SIG-M5 (cell line): ENCODE measurements at places on chromosomes 7 and 10.

DNA sequence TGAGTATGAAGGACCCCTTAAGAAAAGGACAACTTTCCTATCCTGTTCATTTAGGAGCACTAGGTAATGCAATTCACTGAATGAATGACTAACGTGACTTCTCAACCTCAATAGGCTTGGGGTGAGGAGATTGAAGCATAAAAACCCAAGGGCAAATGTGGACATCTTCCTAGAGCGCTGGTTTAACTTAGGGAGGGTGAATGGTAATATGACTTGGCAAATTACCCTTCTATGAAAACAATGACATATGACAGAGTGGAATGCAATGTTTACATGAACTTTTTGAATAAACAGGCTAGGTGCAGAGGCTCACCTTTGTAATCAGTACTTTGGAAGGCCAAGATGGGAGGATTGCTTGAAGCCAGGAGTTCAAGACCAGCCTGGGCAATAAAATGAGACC, 83.9 kb upstream of the ANK3 start:
- no peak for DNase-seq

DNA sequence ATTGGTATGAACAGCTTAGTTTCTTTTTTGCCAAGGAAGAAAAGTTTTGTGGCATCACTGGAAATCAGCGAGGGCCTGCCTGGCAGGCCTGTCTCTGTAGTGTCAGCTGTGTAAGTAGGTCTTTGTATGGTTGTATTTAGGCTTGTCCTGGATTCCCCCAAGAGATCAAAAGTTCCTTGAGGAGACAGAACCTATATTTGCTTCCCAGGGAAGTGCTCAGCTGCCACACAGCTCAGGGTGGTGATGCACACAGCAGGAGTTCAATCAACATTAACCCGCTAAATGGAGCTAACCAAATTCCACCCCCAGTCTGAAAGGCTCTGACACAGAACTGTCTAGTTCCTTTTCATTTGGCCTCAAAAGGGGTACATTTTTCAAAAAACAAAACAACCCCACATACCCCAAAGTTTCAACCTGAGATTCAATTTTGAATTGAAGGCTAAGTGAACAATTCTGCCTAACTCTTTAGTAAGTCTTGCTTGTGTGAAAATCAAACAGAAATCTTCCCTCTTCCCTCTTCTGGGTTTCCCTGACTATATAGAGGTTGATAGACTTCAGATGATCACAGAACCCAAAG, 124.4 kb downstream of the CLEC2L start:
- no peak for DNase-seq

DNA sequence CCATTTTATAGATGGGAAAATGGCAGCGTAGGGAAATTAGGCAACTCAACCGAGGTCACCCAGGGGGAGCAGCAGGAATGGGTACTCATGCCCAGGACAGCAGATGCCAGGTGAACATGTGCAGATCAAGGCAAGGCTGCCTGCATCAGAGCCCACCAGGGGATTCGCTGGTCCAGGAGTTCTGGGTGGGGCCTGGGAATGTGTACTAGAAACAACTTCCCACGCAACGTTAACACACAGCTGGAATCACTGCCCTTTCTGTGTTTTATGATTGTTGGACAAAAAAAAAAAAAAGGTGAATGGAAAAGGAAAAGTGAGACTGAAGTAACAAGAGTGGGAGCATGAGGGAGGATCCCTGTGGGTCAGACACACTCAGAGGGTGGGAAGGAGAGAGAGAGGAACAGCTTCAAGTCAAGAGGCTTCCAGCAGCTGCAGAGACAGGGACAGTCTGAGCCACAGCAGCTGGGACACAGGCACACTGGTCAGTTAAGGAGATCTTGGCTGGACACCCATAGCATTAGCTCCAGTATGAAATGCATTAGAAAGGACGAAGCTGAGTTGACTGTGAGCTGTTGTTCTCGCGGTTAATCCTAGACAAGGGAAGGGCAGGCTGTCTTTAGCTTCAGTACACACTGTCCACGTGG, 187.9 kb upstream of the INHBA start:
- DNase-seq: no peak

GRCh38 chr10:74151879-74152722, 1.1 kb downstream of the ADK start:
- DNase-seq: no peak

DNA sequence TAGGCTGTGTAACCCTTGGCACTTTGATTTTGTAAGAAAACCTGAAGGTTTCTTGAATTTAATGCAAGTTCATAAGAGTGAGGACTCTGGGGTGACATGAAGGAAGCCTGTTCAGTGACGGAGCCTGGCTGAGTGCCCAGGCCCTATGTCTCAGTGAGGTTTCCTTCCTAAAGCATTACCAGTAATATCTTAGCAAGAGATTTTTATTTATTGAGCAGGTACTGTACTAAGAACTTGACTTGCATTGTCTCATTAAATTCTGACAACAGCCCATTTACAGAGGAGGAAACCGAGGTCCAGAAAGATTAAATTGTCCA, 197.2 kb downstream of the HECW1 start:
- DNase-seq: no peak

DNA sequence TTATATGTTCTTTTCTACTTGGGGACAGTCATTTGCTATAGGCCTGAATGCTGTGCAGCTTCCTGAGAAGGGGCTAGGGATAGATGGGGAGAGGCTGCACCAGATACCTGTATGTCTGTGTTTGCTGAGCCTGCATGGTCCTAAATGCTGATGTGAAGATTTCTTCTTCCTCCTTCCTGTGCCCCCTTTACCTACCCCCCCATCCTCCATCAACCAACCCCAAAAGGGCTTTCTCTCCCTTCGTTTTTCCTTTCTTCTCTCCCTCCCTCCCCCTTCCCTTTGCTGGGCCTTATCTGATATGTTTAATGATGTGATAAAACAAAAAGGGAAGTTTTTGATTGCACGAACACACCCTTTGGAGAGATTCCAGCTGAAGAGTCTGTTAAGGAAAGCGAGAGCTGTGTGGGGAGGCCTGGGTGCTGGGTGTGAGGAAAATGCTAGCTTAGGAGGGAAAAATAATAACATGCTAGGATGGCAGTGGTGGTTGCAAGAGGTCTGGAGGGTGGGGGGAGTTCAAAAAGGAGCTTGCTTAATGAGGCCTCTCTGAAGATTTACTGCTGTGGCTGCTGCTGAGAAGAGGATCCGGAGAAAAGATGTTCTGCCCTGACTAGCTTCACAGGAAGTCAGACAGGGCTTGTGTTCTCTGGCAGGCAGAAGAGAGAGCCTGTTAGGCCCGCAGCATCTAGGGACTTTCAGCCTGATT, 101.8 kb downstream of the SAMD9 start:
- DNase-seq: no peak

DNA sequence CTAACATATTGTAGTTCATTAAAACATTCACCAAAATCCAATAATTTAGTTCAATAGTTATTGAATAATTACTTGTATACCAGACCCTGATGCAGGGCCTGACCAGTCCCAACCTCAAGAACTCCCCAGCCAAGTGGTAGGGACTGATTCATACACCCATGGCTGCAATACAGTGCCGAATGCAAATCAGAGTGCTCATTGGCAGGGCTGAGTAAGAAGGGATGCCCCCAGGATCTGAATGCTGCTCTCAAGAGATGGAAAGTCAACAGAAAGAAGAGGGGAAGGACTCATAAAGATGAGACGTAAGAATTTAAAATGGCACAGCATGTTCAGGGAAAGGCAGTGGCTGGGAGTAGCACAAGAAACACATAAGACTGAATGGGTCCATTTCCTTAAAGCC, 29.9 kb downstream of the ZNF438 start:
- no peak for DNase-seq

DNA sequence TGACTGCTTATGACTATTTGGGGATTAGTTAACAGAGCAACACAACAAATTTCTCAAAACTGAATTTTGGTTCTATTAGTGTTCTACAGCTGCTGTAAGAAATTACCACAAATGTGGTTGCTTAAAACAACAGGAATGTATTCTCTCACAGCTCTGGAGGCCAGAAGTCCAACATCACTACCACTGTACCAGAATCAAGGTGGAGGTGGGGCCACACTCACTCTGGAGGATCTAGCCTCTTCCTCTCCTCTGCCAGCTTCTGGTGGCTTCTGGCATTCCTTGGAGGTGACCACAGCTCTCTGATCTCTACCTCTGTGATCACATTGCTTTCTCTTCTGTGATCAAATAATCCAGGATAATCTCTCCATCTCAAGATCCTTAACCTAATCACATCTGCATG, 194.7 kb upstream of the BMPER start:
- DNase-seq: no peak

DNA sequence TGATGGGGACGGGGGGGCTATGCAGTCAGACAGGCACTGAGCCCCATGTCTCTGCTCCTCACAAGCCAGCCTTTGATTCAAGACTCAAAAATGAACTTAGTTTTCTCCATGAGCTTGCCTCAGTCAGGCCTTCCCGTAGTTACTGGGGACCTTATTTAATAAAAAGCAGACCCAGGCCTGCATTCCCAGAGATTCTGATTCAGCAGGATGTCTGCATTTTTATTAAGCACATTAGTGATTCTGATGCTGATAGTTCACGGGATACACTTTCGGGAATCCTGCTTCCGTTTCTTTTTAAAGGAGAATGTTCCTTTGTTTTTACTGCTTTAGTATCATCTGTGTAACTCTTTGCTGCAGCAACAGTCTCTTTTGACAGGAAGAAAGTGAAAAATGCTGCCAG, 28.3 kb upstream of the PLPP4 start:
- DNase-seq: no peak

DNA sequence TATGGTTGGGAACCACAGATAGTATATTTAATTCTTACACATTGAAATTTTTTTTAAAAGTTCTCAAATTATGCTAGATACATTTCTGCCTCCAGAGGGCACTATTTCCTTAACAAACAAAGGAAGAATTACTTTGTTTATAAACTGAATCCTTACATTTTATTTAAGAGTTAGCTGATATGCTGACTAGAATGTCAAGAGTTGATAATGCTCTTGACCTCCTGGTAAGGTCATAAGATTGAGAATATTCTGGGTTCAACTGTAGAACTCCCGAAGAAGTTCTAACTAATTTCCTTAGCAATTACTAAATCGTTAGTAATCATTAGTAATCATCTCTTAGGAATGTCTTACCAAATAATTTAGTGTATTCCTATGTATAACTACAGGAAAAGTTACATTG, 95.3 kb upstream of the CYP26C1 start:
- no peak for DNase-seq

- DNase-seq: no peak
Observed at GRCh38 chr10:101146392-101147251, 15.5 kb downstream of the TLX1 start.

DNA sequence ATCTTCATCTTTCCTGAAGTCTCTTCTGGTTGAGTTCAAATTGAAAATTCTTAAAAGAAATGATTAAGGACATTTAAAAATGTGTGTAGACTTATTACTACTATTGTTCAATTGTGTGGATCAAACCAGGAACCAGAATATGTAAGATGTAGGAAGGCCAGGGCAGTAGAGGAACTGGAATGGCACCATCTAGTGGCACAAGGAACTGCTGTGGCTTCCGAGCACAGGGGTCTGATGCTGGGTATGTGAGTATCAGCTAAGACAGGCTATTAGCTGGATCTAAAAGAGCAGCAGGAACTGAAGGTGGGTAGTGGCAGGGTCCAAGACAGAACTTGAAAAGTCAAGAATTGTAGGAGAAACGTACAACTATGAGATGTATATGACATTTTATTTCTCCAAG, 247.3 kb downstream of the SEMA3A start:
- no peak for DNase-seq

- no peak for DNase-seq
Observed at GRCh38 chr10:128018236-128018635, 108.0 kb downstream of the MKI67 start.

GRCh38 chr7:1325646-1326510, 93.2 kb downstream of the UNCX start:
- no peak for DNase-seq

DNA sequence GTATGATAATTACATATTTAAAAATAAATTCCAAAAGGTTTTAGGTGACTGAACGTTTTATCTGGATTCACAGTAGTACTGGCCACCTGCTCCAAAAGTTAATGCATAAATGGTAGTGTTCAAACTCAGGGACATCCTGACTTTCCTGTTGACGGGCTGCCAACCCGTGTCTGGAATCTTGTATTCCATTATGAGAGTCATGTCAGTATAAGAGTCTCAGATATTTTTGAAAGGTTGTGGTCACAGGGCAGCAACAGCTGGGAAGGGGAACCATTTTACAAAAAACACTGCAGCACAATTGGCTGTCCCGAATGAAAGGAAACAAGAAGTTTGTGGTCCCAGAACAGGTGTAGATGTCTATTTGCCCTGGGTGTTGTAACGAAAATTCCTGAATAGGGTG, 2.8 kb downstream of the TDRD1 start:
- DNase-seq: no peak

- DNase-seq: no peak
Observed at GRCh38 chr10:72308320-72308987, 34.7 kb downstream of the DDIT4 start.

DNA sequence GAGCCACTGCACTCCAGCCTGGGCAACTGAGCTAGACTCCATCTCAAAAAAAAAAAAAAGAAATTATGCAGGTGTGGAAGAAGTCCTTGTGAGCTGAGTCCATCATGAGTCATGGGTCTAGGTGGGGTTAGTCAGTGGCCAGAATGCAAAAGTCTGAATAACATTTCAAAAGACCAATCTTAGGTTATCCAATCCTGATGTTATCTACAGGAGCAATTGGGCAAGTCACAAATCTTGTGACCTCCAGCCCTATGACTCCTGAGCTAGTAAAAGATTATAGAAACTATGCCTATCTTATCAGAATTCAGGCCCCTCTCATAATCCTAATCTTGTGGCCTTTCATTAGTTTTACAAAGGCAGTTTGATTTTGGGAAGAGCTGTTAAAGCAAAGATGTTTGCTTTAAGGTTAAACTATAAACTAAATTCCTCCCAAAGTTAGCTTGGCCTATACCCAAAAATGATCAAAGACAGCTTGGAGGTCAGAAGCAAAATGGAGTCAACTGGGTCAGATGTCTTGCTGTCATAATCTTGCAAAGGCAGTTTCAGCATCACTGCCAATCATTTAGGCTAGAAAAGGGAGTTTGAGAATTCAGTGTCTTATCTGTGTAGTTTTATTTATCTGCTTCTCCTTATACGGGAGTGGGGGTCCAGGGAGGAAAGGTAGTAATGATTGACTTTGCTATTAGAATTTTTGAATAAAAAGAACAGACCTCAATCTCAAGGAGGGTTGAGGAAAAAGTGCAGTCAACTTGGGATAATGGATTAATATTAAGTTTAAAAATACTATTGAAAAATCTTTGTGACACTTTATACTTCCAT, 71.2 kb upstream of the TRIM24 start:
- no peak for DNase-seq

GRCh38 chr10:32166365-32166764, 110.1 kb upstream of the KIF5B start:
- DNase-seq: no peak

- DNase-seq: no peak
Observed at GRCh38 chr10:65270969-65271368, 1654.9 kb upstream of the LRRTM3 start.

DNA sequence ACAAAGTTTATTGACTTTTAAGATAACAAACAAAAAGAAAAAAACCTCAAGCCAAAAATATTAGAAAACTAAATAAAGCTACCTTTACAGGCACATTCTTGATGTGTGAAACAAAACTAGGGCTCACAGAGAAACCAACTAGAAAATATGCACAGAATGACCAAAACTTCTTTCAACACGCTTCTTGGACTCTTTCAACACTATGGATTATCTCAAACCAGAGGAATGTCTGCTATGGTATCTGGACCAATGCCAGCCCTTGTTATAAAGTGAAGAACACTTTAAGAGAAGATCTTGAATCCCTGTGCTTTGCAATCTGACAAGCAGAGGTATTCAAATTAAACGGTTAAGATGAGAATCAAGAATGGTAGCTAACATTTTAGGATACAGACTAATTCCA, 76.6 kb downstream of the DNAJC1 start:
- DNase-seq: no peak

- no peak for DNase-seq
Observed at GRCh38 chr7:3558400-3558799, 257.3 kb downstream of the SDK1 start.
